ENCODE measurements at places on chromosomes 13 and 19.

- DNase-seq, result no peak
Observed at GRCh38 chr13:77810878-77811277, 107.8 kb downstream of the EDNRB start.

DNA sequence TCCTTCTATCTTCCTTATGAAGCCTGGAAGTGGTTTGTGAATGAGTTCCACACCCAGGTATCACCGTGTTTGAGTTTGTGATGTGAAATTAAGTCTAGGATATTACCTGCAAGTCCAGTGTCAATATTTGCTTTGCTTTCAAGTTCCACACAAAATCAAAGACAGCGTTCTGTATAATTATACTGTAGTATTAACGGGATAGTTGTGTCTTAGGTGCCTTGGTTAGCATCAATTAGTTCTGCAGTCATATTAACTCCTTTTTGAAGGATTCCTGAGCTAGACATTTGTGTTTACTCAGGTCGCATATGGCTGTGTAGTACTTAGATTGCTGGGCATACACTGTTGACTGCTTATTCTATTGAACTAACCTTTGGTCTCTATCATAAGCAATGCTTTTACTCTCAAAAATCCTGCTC lies 54.4 kb downstream of the ERCC5 start:
- DNase-seq, result no peak

- DNase-seq, result no peak
Observed at GRCh38 chr19:19372656-19373416, 32.6 kb upstream of the GATAD2A start.

DNA sequence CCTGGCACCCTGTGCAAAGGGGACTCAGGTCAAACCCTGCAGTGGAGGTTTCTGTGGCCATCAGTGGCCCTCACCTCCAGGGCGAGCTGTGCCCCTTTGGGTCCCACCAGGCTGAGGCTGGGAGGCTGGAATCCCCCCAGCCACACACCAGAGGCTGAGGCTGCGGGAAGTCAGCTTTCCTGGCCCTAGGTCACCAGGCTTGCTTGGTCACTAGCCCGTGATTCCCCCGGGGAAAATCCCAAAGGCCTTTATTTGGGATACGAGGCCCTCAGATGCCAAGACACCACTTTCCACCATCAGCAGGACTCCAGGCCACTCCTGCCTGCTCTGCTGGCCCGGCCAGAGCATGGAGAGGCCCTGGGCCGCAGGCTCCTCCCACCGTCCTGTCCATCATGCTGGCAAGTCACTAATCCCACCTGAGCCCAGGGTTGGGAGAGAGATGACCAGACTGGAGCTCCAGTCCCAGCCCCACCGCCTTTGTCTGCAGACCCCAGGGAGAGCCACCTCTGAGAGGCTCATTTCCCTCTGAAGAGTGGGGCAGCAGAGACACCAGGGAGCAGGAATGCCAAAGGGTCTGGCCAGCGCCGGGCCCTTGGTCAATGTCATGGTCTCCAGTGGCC lies 4.7 kb downstream of the NKPD1 start:
- no peak for DNase-seq

DNA sequence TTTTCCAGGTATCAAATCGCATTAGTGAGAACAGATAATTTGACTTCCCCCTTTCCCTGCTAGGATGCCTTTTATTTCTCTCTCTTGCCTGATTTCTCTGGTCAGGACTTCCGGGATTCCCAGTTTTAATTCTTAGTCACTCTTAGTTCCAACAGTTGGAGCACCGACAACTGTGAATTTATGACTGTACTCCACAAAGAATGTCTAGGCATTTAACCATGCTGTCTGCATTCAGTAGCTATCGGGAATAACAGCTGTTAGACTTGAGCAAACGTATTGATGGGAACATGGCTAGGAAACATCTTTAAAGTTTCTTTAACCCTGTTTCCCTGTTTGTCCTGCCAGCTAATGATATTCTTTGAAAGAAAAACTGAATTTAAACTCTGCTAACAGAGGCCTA lies 14.1 kb upstream of the SPACA7 start:
- DNase-seq, result no peak

DNA sequence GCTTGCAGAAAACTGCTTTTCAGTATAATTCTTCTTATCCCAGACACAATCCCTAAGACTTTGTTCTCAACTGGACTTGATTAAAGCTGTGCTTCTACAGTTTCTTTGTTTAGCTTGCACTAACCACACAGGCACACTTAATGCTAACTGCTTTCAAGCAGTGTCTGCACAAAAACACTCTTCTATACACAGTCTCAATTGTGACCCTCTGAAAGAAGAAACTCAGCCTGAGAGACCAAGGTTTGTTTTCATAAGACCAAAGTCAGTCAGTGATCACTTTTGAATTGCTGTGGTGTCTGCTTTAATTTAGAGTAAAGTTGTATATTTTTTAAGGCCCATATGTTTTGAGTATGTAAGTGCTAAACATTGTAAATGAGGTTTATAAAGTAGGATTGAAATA lies 431.2 kb downstream of the KCTD12 start:
- DNase-seq, result no peak

GRCh38 chr13:41694545-41695301 lies 237.4 kb downstream of the RGCC start:
- DNase-seq, result no peak

- peak; percentile 16 for DNase-seq
Observed at GRCh38 chr13:99658261-99658991, 157.2 kb downstream of the TM9SF2 start.

DNA sequence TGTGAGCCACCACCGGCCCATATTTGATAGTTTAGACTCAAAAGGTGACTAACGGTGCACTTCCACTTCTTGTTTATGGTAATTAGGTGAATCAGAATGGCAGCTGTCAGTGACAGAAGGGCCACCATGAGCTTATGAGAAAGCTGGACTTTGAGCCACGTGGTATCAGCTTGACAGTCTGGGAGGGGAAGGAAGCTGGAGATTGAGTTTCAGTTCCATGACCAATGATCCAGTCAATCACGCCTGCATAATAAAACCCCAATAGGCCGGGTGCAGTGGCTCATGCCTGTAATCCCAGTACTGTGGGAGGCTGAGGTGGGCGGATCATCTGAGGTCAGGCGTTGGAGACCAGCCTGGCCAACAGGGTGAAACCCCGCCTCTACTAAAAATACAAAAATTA lies 8.2 kb downstream of the EID2B start:
- DNase-seq, result no peak

DNA sequence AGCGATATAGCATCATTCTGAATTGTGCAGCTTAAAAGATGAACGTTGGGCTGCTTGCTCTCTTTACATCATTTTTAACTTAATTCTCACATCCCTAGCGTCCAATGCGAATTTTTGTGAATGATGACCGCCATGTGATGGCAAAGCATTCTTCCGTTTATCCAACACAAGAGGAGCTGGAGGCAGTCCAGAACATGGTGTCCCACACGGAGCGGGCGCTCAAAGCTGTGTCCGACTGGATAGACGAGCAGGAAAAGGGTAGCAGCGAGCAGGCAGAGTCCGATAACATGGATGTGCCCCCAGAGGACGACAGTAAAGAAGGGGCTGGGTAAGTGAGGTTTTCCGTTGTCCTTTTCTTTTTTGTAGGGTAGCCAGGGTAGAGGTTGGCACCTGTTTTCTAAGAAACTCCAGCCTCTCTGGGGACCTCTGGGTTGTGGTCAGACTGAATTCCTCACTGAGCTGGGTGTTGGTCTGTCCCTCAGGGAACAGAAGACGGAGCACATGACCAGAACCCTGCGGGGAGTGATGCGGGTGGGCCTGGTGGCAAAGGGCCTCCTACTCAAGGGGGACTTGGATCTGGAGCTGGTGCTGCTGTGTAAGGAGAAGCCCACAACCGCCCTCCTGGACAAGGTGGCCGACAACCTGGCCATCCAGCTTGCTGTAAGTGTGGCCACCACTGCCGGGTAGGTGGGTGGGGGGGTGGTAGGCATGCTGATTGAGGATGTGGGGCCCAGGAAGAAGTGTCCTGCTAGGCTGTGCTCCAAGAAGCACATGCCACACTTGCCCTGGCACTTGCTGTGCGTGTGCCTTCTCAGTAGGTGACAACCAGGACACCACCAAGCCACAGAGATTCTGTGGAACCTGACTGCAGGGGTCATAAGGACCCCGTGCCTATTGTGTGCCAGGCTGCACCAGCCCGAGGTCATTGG lies 17.0 kb downstream of the ILF3 start:
- no peak for DNase-seq

- no peak for DNase-seq
Observed at GRCh38 chr13:72763411-72763810, 18.3 kb downstream of the DIS3 start.

DNA sequence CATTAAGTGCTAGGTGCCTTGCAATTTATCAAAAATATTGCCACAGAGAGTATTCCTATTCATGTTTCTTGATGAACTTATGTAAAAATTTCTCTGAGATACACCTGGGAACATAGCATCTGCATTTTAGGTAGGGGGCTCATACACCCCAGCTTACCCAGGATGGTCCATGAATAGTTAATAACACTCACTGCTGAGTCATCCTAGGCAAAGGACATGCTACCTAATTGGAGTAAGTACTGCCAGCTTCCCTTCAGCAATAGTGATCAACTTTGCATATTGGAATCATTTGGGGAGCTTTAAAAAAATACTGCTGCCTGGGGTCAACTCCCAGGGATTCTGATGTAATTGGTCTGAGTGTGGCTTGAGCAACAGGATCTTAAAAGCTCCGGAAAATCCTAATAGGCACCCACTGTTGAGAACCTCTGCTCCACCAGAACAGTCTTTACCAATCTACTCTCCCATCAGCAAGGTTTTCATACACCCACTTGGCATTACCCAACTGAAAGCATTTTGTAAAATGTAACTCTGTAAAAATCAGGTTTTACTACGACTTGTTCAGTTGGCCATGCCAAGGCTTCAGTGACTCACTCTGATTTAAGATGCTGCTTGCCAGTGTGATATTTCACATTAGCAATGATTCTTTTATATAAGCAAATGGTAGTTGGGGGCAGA lies 67.2 kb upstream of the FNDC3A start:
- no peak for DNase-seq

GRCh38 chr19:2015608-2015950 lies at the start of gene BTBD2:
BTBD2 (minus strand) TSS chr19:2015714; CDS start chr19:2015703, 11 bp downstream.
- DNase-seq, result peak; percentile 27

GRCh38 chr13:62093984-62094780 lies 678.5 kb upstream of the PCDH20 start:
- DNase-seq, result no peak

GRCh38 chr13:67917291-67917987 lies 687.3 kb upstream of the PCDH9 start:
- no peak for DNase-seq

DNA sequence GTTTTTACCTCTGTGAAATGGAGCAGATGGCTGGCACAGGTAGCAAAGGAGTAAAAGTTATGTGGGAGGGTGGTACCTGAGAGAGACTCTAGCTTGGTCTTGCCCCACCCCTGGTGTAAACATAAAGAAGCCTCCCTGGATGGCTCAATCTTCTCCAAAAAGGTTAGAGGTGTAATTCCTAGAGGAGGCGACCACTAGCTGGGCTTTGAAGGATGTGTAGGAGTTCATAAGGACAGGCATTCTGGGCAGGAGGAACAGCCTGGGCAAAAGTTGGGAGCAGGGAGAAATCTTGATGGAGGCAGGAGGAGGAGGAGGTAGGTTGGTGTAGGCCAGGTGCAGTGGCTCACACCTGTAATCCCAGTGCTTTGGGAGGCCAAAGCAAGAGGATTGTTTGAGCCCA lies 7.8 kb upstream of the ICAM4 start:
- DNase-seq, result no peak

GRCh38 chr19:40947573-40947972 lies 43.5 kb upstream of the CYP2B6 start:
- no peak for DNase-seq

DNA sequence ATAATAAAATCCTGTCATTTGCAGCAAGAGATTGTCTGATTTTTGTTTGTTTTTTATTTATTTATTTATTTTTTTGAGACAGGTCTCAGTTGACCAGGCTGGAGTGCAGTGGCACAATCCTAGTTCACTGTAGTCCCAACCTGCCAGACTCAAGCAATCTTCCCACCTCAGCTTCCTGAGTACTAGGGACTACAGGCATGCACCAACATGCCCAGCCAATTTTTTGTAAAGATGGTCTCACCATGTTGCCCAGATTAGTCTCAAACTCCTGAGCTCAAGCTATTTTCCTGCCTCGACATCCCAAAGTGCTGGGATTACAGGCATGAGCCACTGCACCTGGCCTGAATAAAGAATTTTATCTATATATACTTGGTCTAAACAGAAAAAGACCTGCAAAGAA lies 17.6 kb downstream of the ZNF233 start:
- no peak for DNase-seq

DNA sequence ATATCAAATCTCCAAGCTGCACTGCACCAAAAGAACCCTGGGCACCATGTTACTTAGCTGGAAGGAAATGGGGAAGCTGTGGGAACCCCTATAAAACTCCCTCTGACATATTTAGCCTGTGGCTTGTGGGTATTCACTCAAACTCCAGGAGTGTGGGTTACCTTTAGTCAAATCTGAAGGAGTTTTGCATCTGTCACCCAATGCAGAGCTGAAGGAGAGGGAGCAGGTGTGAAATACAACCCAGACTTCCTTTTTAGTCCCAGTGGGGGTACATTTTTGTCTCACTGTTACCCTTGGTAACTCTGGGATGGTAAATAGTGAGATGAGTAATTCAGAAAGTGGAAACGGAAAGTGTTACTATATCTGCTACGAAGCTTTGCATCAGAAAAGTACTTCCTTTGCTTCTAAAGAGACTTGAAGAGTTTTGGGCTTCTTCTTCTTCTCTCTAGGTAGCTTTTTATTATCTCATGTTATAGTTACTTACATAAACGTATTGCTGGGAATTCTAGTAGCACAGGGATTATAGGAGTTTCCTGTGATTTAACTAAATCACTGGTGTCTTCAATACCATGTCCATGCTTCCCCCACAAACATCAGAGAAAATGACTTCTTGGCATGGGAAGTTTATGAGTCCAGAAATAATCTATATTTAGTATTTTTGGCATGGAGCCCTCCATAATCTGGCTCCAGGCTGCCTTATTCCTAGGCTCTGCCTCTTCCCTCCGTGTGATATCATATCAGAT lies 105.9 kb downstream of the AKAP11 start:
- DNase-seq, result no peak

GRCh38 chr19:45138303-45138751 lies 22.5 kb downstream of the NKPD1 start:
- no peak for DNase-seq

- DNase-seq, result no peak
Observed at GRCh38 chr13:41236369-41236768, 27.0 kb downstream of the MTRF1 start.

DNA sequence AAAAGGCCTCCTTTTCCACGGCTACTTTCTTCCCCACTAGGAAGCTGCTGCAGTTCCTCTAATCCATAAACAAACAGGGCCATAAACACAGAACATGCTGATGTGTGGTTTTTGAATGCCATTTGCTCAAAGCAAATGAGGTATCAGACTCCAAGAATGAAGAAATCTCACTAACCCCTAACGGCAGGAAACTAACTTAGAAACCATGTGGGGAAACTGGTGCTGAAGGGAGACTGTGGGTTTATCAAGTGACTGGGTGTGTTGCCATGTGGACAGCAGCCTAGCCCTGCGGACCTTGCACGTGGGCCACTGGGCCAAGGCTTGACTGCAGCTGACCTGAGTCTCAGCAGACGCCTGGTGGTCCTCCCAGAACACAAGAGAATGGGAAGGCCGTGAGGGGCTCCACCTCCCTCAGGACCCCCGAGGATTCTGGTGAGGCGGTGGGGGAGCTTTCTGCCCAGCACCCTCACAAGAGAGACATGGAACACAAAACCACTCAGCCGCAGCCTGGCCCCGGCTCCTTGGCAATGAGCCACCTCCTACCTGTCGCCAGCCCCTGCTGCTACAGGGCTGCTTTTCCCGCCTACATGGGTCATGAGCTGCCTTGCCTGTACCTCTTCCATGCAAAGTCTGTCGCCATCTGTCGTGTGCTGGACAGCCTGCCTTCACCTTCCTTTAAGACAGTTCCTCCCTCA lies 10.6 kb downstream of the SLC15A1 start:
- DNase-seq, result no peak

Data from stimulated activated CD8-positive, alpha-beta memory T cell treated with anti-CD3 and anti-CD28 coated beads, Interleukin-15, amount 100 ng/mL, for 4 hours (primary cell).